ENCODE measurements at places on chromosomes 4 and X. TPM values are rescaled to one million over a fixed set of nuclear protein-coding genes. Genes with fewer than 3 reads are reported as not detected.

The SLC9B1 gene
- total RNA-seq, result 0.14 TPM

The STBD1 gene
- 21.8 TPM for total RNA-seq

GRCh38 chrX:150704030-150704613 is 10.9 kb downstream of the MTMR1 start:
- peaks cover 2% of the 10 kb centered on the region for H3K36me3 ChIP-seq
- peak; percentile 54 for DNase-seq
- no peaks in the 10 kb centered on the region for H3K27me3 ChIP-seq
- no peak overlapping the region for H3K27ac ChIP-seq

- H3K4me1 ChIP-seq, result peaks cover 23% of the 10 kb centered on the region
- H3K4me3 ChIP-seq, result no peak overlapping the region
- no peak overlapping the region for H3K27ac ChIP-seq
- no peaks in the 10 kb centered on the region for H3K27me3 ChIP-seq
- no peaks in the 10 kb centered on the region for H3K36me3 ChIP-seq
These were observed 81.1 kb upstream of the SLC4A4 start for GRCh38 chr4:71257761-71258160.

DNA sequence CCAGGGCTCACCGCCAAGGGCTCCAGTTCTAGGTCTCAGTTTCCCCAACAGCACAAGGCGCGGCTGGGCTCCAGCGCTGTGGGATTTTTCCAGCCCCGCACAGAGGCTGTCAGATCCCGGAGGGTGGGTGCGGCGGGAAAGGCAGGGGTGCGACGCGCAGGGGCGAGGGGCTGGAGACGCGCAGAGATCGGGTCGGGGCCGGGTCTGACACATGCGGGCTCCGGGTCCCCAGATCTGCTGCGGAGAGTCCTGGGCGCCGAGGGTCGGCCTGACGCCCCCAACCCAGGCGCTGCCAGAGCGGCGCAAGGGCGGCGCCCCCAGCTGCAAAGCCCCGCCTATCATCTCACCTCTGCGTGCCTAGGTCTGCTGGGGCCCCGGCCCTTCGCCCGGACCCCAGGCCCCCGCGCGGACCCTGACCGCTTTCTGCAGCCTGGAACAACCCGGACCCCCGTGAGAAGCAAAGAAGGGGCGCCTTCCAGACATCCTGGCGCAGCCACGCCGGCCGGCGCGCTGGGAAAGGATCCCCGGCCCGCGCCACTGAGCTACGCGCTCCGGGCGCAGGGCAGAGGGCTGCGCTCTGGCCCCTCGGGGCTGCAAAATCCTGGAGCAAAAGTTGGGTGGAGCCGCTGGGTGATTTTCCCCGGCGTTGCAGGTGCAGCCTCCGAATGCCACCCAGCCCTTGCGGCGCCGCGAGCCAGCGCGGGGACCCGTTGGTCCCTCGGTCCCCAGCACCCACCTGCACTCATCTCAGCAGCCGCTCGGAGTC is 486 bp downstream of the ABLIM2 start:
- no peaks in the 10 kb centered on the region for H3K4me1 ChIP-seq
- peak overlapping the region; percentile 60 for H3K4me3 ChIP-seq
- H3K27ac ChIP-seq, result no peak overlapping the region
- no peaks in the 10 kb centered on the region for H3K36me3 ChIP-seq
- DNase-seq, result no peak
- H3K27me3 ChIP-seq, result peaks cover 55% of the 10 kb centered on the region

DNA sequence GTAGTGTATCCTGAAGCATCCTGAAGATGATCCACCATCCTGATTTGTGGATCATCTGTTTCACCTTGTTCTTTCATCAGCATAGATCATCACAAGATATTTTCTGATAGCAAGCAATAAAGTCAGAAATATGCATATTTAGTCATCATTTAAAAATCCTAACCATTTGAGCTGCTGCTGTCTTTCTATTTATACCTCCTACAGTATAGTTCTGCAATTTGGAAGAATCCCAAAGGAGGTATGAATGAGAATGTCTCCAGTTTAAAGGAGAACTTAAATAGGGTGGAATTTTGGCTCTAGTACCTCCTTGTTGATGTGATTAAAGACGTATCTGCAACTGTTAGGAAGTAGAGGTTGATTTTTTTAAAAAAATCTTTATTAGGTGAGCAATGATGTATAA is 7.6 kb downstream of the SLC25A14 start:
- H3K27me3 ChIP-seq, result no peaks in the 10 kb centered on the region
- no peak for DNase-seq
- H3K27ac ChIP-seq, result no peak overlapping the region
- peaks cover 12% of the 10 kb centered on the region for H3K4me1 ChIP-seq

- no peak overlapping the region for H3K4me3 ChIP-seq
- peak; percentile 37 for DNase-seq
- no peaks in the 10 kb centered on the region for H3K36me3 ChIP-seq
- no peaks in the 10 kb centered on the region for H3K27me3 ChIP-seq
- H3K4me1 ChIP-seq, result peaks cover 35% of the 10 kb centered on the region
- H3K27ac ChIP-seq, result peak overlapping the region; percentile 76
These were observed 325.5 kb downstream of the BCOR start for GRCh38 chrX:39772057-39772832.

DNA sequence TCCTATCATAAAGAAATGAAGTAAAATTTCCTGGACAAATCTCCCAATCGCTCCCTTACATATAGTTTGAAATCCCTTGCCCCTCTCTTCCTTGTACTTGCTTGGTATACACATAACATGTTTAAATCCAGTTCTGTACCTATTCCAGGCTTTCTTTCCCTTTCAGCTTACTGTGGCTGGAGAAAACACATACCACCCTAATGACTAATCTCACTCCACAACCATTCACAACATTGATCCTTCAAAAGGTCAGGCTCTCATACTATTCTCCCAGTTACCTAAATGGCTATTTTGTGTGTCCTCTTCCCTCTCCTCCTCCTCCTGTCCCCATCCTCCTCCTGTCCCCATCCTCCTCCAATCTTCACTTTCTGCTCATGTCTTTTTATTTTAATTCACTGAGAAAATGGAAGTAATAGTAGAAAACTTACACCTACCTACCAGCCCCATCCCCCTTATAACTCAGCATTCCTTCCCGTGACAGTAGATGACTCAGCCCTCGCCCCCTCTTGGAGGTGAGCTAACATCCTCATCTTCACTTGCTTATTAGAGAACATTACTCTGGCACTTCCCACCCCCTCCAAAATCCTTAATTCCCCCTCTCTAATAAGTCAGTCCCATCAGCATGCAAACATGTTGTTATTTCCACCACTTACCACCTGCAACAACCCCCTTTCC is 77.5 kb downstream of the IL15 start:
- H3K4me3 ChIP-seq, result no peak overlapping the region
- no peaks in the 10 kb centered on the region for H3K4me1 ChIP-seq
- no peaks in the 10 kb centered on the region for H3K36me3 ChIP-seq
- no peaks in the 10 kb centered on the region for H3K27me3 ChIP-seq
- no peak overlapping the region for H3K27ac ChIP-seq

The SPANXA1 gene
- total RNA-seq, result not detected

DNA sequence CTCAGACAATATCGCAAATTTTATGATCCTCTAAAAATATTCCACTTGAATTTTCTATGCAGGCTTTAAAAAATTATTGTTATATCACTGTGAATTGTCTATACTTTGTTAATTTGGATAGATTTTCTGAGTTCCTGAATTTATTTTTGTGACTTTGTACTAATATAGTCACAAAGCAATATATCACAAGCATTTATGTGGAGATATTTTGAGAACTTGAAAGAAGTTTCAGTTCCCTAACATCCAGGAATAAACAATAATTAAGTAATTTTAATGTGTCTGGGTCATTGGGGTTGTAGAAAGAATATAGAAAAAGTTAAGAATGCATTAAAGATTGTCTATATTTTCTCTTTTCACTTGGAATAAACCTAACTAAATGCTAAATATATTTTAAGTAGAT is 32.0 kb downstream of the CXCL8 start:
- no peaks in the 10 kb centered on the region for H3K4me1 ChIP-seq
- no peak overlapping the region for H3K4me3 ChIP-seq
- H3K36me3 ChIP-seq, result no peaks in the 10 kb centered on the region
- DNase-seq, result no peak
- no peaks in the 10 kb centered on the region for H3K27me3 ChIP-seq
- H3K27ac ChIP-seq, result no peak overlapping the region

GRCh38 chr4:54495641-54496040 is 162.1 kb upstream of the KIT start:
- no peaks in the 10 kb centered on the region for H3K36me3 ChIP-seq
- no peak overlapping the region for H3K27ac ChIP-seq
- no peaks in the 10 kb centered on the region for H3K27me3 ChIP-seq
- no peak overlapping the region for H3K4me3 ChIP-seq
- DNase-seq, result no peak

DNA sequence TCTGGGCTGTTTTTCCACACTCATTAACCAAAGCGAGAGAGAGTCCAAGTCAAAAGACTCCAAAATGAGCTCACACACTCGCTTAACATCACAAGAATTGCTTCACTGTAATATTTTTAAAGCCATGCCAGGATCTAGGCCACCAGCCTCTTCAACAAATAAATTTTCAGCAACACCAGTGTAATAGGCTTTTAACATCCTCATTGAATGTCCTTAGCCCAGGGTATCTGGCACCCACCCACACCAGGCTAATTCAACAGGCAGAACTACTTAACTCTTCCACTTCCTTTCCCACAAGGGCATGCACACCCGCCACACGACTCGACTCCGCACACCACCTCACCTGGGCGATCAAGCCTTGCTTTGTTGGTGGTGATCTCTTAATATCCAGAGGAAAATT is 34.2 kb downstream of the FAT1 start:
- no peak overlapping the region for H3K4me3 ChIP-seq
- peaks cover 21% of the 10 kb centered on the region for H3K4me1 ChIP-seq

The EFHC2 gene
- 6.5 TPM for total RNA-seq

GRCh38 chr4:173135241-173135847 is 33.3 kb upstream of the GALNT7 start:
- H3K27ac ChIP-seq, result no peak overlapping the region
- H3K27me3 ChIP-seq, result no peaks in the 10 kb centered on the region
- DNase-seq, result no peak
- H3K4me1 ChIP-seq, result no peaks in the 10 kb centered on the region

DNA sequence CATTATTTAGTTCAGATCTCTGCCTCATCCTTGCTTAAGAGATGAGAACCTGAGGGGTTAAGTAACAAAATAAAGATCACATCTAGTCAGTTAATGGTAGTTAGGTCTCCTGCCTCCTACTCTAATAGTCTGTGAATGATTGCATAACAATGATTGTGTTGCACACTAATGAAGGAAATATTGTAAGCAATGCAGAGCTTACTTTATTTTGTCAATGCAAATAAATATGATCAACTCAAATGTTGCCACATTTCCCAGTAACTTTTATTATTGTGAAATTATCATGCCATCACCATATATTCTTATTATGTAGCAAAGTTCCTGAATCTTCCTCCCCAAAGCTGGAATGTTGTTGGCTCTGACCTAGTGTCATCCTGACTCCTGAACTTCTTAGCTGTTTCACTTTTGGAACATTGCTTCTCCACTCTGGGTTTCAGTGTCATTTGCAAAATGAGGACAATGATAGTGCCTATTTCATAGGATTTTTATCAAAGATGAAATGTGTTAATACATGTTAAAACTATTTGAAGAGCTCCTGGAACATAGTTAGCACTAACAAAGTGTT is 17.0 kb upstream of the GABRA4 start:
- no peak overlapping the region for H3K4me3 ChIP-seq
- no peaks in the 10 kb centered on the region for H3K4me1 ChIP-seq
- H3K27me3 ChIP-seq, result no peaks in the 10 kb centered on the region
- no peak overlapping the region for H3K27ac ChIP-seq
- no peak for DNase-seq
- H3K36me3 ChIP-seq, result no peaks in the 10 kb centered on the region

DNA sequence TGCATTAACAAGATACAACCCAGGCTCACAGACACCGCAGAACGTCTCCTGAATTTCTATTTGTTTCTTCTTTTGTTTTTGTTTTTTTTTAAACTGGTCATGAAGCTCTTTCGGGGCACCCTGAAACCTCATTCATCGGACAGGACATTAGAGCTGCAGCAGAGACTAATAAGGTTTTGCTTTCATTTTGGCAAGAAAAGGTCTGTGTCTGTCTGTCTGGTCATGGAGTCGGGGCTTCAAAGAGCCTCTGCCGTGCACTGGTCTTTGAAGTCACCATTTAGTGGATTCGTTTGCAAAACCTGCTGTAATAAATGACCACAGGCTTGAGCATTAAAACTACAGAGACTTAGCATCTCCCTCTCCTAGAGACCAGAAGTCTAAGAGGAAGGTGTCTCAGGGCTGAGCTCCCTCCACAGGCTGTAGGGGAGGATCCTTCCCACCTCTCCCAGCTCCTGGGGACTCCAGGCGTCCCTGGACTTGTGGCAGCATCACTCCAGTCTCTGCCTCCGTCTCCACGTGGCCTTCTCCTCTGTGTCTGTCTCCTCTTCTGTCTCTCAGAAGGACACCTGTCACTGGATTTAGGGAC is 247.5 kb downstream of the CRLF2 start:
- DNase-seq, result no peak
- H3K27me3 ChIP-seq, result no peaks in the 10 kb centered on the region
- H3K4me3 ChIP-seq, result no peak overlapping the region

The OPRPN gene
- not detected for total RNA-seq

DNA sequence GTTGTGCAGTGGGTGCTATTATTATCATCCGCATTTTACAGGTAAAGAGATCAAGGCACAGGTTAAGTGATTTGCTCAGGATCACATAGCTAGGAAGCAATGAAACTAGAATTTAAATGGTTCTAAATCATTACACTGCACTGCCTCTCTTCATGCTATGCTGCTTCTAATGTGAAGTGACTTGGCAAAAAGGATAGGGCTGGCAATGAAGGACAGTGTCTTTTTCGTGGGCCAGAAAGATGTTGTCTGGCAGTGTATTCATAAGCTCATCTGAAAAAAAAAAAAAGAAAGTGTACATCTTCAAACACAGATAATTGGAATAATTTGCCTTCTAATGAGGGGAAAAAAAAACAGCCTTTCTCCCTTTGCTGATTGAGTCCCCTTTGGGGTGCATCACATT is 132.2 kb upstream of the FUNDC1 start:
- DNase-seq, result no peak
- no peak overlapping the region for H3K27ac ChIP-seq
- H3K36me3 ChIP-seq, result no peaks in the 10 kb centered on the region

- no peaks in the 10 kb centered on the region for H3K36me3 ChIP-seq
- H3K27me3 ChIP-seq, result no peaks in the 10 kb centered on the region
- no peaks in the 10 kb centered on the region for H3K4me1 ChIP-seq
- no peak for DNase-seq
These were observed 17.2 kb upstream of the SMIM14 start for GRCh38 chr4:39655876-39656275.

The PDE6B gene
- total RNA-seq, result 43.1 TPM

The TLR2 gene
- 0.09 TPM for total RNA-seq

The FAM9B gene
- not detected for total RNA-seq

GRCh38 chr4:70678383-70678999 is 9.8 kb upstream of the UTP3 start:
- H3K27ac ChIP-seq, result no peak overlapping the region
- no peaks in the 10 kb centered on the region for H3K4me1 ChIP-seq
- no peak overlapping the region for H3K4me3 ChIP-seq
- H3K36me3 ChIP-seq, result no peaks in the 10 kb centered on the region
- H3K27me3 ChIP-seq, result no peaks in the 10 kb centered on the region
- no peak for DNase-seq
